Activated CD4-positive, alpha-beta T cell treated with anti-CD3 and anti-CD28 coated beads for 36 hours (primary cell): ENCODE measurements at places on chromosomes 5 and 9. TPM values are rescaled to one million over a fixed set of nuclear protein-coding genes. Genes with fewer than 3 reads are reported as not detected.

Gene GADD45G
- 1.2 TPM for total RNA-seq

Gene PLAC8L1
- total RNA-seq: not detected

Gene FST
- 0.43 TPM for total RNA-seq

Gene FOXD4L5
- total RNA-seq: 0.07 TPM

Gene TNFSF15
- total RNA-seq: 0.50 TPM

Gene RLN2
- total RNA-seq: 4.9 TPM

DNA sequence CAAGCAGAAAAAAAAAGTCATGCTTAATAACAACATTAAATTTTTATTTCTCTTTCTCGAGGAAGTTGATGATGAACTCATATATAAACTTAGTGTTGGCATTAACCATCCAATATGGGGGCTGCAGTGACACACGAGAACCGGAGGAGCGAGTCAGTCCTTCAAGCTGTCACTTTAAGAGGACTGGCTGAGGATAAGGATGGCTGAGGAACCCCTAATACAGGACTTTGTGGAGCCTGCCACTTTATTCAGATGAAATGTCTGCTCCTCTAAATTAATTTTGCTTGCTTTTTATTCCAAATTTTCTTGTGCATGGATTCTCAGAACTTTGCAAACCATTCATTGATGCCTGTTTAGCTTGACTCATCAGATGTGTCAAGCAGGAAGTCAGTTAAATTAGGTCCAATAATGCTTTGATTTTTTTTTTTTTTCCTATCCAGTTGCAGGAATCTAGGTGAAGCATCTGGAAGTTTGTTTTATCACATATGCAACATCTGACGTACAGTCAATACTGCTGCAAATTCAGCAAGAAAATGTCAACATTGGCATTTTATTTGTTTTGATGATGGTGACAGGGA lies 144.2 kb upstream of the COL5A1 start:
- DNase-seq: no peak

GRCh38 chr5:95619096-95619495 lies 791 bp upstream of the GPR150 start:
- no peak for DNase-seq

DNA sequence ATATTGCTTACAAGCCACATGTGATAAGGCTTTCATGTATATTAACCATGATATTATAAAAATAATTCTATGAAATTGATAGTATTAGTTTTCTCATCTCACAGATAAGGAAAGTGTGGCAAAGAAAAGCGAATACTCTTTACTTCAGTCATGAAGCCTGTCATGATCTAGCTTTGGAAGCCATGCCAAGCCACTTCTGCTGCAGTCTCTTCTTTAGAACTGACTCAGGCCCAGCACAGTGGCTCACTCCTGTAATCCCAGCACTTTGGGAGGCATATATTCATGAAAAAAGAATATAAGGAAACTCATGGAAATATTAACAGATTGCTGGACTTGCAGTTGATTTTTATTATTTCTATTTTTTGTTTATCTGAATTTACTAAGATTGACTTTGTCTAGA lies 42.9 kb upstream of the PJA2 start:
- DNase-seq: no peak

GRCh38 chr9:102054811-102055210 lies 316.4 kb upstream of the GRIN3A start:
- DNase-seq: no peak

GRCh38 chr5:54301220-54301619 lies 9.2 kb downstream of the ARL15 start:
- no peak for DNase-seq

GRCh38 chr9:27352457-27353165 lies 55.7 kb upstream of the EQTN start:
- DNase-seq: peak; percentile 32

GRCh38 chr5:15929611-15930263 lies 249.9 kb downstream of the MARCHF11 start:
- no peak for DNase-seq

- DNase-seq: peak; percentile 19
Observed at GRCh38 chr9:132609829-132610228, 27.4 kb downstream of the BARHL1 start.
